GM12878 (cell line): ENCODE measurements at places on chromosomes 7 and 10.

DNA sequence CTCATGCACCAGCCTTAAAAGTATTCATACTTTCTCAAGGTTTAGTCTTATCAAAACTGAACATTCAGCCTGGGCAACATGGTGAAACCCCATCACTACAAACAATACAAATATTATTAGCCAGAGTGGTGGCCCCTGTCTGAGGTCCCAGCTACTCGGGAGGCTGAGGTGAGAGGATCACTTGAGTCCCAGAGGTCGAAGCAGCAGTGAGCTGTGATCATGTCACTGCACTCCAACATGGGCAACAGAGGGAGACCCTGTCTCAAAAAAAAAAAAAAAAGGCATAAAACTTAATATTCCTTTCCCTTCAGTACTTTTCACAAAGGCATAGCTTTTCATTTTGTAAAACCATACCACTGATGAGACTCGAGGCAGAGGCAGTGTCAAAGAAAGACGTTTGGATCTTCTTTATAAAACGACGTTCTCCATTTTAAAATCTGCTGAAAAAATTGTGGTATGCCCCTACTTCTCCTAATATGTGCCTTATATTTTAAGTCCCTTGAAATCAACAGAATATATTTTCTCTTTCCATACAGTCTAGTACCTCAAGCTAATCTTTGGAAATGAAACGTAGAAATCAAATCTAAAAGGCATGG is 1.9 kb downstream of the NSUN6 start:
- no peak for DNase-seq

GRCh38 chr7:12722136-12722535 is 34.7 kb downstream of the ARL4A start:
- DNase-seq = no peak

GRCh38 chr7:33814936-33815335 is 90.4 kb upstream of the BMPER start:
- DNase-seq = no peak

GRCh38 chr10:72126184-72126871 is 38.0 kb upstream of the SPOCK2 start:
- no peak for DNase-seq

- no peak for DNase-seq
Observed at GRCh38 chr10:59448616-59449015, 86.3 kb upstream of the FAM13C start.

DNA sequence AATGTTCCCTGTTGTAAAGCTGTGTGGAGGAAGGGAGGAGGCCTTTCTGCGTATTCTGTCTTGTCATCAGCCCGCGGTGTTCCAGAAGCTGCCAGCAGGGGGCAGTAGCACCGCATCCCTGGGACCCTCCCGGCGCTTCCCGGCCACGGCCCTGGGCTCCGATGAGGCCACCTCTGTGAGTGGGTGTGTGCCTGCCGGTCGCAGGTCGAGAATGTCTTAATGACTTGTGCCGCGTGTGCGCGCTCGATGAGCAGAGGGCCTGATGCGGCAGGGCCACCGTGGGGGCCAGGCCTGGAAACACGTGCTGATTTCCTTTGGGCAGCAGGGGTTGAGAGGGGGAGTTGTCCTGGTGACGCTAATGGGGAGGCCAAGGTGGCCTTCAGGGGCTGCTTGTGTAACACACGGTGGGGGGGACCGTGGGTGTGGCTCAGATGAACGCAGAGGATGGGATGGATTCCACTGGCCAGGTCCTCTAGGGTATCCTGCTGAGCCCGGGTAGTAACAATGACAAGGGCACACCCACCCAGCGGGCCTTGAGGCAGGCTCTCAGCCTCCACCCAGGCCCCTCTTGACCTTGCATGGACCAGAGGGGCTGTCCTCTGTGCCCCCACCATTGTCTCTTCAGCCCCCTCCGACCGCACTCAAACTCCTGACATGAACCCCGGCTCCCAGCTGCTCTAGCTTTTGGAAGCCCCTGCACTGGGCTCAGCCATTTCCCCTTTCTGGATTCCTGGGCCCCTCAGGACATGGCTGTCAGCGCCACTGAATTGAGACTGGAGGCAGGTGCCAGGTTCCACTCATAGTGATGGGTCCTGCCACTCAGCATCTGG is 135.9 kb upstream of the PODXL start:
- DNase-seq = no peak

DNA sequence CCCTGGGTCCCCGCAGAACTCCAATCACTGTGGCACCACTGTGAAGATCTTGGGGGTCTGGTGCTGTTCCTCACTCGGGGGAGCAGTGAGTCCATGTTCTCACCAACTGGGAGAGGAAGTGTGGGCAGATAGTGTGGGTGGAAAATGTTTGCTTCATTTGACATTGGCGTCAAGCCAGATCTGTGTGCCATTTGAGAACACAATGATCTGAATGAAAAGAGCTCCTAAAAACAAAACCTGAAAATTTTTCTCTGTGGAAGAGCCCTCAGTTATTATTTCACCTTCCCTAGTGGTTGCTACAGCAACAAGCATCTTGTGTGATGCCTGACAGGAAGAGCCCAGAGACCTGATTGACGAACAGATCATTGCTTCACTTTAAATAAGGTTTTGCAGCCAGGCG is 125.6 kb downstream of the VIPR2 start:
- DNase-seq = no peak

DNA sequence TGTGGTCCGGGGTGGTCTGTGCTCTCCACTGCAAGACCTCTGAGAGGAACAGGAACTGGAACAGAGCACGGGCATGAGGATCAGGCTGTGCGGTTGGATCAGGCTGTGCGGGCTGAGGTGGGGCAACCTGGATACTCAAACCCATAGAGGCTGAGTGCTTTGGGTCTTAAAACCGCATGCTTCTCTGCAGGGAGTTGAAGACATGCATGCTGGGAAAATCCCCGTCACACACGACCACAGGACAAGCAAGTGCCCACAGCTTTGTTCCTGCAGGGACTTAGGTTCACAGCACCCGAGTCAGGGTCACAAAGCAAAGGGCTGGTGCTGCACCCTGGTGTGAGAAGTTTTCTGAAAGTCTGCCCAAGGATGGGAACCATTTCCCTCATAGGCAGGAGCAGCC is 221.2 kb downstream of the ZMYND11 start:
- DNase-seq = no peak

DNA sequence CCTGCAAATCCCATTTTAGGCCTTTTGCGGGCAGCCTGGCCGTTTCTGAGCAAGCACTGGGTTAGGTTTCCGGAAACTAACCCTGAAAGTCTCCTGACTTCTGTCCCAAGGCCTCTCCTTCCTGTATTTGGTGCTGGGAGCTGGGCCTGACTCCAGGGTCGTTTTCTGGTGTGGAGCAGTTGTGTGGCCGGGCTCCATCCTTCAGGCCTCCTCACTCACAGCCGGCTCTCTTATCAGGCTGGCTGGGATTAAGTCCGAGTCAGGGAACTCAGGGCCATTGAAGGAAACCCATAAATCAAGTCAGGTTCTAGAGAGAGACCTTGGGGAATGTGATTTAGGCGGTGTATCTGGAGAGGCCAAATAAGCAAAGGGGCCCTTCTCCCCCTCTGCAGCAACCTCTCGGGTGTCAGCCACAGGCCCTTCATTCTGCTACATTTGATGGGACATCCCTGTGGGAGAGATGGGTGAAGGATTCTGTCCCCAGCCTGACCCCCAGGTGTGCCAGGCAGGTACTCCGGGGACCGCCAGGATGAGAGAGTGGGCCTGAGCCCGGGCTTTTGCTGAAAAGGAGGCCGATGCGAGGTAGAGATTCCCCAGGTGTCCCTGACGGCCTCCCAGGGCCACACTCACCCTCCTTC is 3.3 kb downstream of the GATA3 start:
- no peak for DNase-seq

- DNase-seq = no peak
Observed at GRCh38 chr10:122660696-122661095, 39.0 kb downstream of the C10orf120 start.

- DNase-seq = no peak
Observed at GRCh38 chr10:51718804-51719291, 19.5 kb upstream of the CSTF2T start.

DNA sequence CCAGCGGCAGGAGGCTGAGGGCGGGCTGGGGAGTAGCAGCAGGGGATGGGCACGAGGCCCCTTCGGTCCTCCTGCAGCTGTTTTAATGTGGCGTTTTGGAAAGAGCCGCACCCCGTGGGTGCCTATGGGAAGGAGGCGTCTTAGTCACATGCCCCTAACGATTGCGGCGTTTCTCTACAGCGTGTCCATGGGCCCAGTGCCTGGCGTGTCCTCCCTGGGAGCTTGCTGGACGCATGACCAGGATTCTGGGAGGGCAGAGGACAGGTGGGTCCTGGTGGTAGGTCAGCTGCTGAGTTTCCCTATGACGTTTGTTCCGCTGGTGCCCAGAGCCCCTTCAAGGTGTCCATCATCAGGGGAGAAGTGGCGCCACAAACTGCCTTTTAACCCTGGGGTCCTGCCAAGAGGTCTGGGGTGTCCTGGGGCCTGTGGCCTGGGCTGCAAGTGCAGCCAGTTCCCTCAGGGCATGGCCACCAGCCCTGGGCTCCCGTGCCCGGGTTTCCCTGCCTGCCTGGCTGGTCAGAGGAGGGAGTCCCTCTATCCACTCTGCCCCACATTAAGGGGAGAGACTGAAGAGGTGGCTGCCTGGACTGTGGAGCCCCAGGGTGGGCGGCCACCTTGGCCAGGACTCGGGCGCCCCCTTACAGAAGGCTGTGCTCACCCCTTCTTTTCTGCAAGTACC is 48.7 kb downstream of the PWWP2B start:
- no peak for DNase-seq
